ENCODE measurements at places on chromosomes 3 and 15.

DNA sequence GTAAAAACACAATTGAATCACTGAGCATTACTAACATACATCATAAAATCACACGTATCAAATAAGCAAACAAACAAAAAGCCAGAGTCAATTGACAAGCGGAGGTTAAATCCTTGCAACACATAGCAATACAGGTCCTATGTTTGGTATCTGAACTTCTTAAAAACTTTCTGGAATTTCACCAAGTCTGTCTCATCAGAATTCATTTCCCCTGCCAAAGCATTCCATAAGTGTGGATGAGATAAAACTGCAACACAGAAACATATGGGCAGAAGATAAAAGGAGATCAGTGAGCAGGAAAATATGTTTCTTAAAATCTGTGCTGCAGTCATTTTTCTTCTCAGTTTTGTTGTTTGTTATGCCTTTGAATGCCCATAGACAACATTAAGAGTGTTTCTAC, 1155.5 kb downstream of the TBL1XR1 start:
- no peak for DNase-seq

GRCh38 chr3:17469520-17469919, 272.9 kb downstream of the TBC1D5 start:
- DNase-seq = no peak

GRCh38 chr3:72334681-72335457, 513.4 kb downstream of the SHQ1 start:
- no peak for DNase-seq

GRCh38 chr15:101037090-101037830, 118.1 kb downstream of the LRRK1 start:
- no peak for DNase-seq

- DNase-seq = peak; percentile 61
Measured at GRCh38 chr3:46928282-46928681, 48.3 kb downstream of the CCDC12 start.

GRCh38 chr15:61144055-61144454, 85.0 kb downstream of the RORA start:
- no peak for DNase-seq

- no peak for DNase-seq
Measured at GRCh38 chr3:98902351-98902740, 851 bp upstream of the DCBLD2 start.

All from natural killer cell (primary cell).